Activated naive CD4-positive, alpha-beta T cell treated with anti-CD3 and anti-CD28 coated beads for 36 hours (primary cell): ENCODE measurements at places on chromosomes 3 and 15. TPM values are rescaled to one million over a fixed set of nuclear protein-coding genes. Genes with fewer than 3 reads are reported as not detected.
A peak's percentile ranks its signal among the peaks of the same experiment; 100 is the strongest.

GRCh38 chr3:134163096-134163495, 87.6 kb downstream of the RYK start:
- no peak overlapping the region for H3K27ac ChIP-seq
- H3K4me1 ChIP-seq = no peaks in the 10 kb centered on the region
- no peaks in the 10 kb centered on the region for H3K27me3 ChIP-seq

DNA sequence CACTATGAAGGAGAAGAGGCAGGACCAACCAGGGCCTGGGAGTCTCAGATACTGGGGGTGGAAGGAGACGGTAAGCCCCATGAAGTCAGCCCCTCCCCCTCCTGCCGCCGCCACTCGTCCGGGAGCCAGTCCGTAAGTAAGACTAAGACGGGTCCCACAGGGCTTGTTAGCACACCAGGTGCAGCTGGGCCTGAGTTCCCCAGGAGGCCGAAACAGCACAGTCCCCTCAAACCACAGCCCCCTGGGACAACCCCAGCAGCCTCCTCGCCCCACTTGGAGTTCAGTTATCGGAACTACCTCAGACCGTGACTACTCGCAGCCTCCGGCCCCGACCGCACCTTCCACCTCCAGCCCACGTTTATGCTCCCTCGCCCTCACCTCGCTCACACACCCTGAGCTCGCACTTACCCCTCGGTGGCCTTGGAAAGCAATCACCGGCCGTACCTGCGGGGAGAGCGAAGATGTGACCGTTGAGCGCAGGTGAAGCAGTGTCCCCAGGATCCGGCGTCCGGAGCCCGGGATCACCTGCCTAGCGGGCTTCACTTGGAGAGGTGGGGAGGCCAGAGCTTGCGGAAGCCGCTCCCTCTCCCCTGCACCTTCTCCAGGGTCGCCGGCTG, 557 bp downstream of the ELL3 start:
- peaks cover 9% of the 10 kb centered on the region for H3K36me3 ChIP-seq
- no peaks in the 10 kb centered on the region for H3K27me3 ChIP-seq
- peak overlapping the region; percentile 89 for H3K4me3 ChIP-seq
- H3K27ac ChIP-seq = peak overlapping the region; percentile 36

DNA sequence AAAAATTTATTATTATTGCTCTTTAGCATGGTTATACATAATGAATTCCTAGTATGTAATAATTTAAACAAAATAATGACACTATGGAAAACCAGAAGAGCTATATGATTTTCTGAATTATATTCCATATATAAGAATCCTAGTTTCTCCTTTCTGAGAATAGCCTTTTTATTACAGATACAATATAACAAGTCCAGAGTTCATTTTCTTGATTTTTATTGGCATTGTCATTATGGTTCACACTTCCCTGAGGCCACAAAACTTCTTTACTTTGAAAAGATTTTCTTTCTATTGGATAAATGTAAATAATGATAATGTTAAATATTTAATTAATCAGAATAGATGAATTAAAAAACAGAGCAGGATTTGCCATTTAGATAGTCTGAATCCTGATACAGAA, 362.3 kb upstream of the BCHE start:
- no peak overlapping the region for H3K27ac ChIP-seq
- DNase-seq = no peak
- H3K27me3 ChIP-seq = no peaks in the 10 kb centered on the region
- H3K4me3 ChIP-seq = no peak overlapping the region
- no peaks in the 10 kb centered on the region for H3K4me1 ChIP-seq
- H3K36me3 ChIP-seq = no peaks in the 10 kb centered on the region

DNA sequence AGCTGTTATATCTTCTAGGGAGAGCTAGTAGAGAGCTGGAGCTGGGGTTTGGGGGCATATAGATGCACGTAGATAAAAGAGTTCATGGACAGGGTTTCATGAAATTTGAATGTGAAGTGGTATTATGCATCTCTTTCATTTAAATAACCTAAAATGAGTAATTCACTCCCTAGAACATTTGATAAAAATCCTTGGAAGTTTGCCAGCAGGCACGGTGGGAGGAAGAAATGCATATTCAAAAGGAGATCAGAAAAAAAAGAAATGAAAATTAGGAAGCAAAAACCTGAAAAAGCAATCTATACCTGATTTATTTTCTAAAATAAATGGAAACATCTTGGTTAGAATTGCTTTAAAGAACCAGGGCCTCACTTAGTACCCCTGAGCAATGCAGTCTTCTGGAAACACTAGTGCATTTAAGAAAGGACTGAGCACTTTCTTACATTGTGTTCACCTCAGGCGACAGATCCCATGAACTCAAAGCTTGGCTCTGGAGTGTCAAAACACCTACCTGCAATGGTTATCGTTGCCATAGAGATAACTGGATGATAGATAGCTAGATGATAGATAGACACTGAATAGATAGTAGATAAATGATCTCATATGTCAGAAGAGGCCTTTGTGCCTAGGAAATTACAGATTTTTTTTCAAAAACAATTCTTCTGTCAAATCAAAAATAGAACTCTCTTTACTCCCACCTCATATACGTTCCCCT, 458.6 kb upstream of the THRB start:
- H3K27me3 ChIP-seq = no peaks in the 10 kb centered on the region
- H3K27ac ChIP-seq = no peak overlapping the region
- no peak overlapping the region for H3K4me3 ChIP-seq
- no peaks in the 10 kb centered on the region for H3K4me1 ChIP-seq
- no peak for DNase-seq
- no peaks in the 10 kb centered on the region for H3K36me3 ChIP-seq

TP63 gene
- total RNA-seq = not detected
